DMS153 (cell line): ENCODE measurements at places on chromosomes 2 and 18.

GRCh38 chr2:141063406-141063805 lies 1067.4 kb downstream of the LRP1B start:
- DNase-seq, result no peak

- DNase-seq, result no peak
Measured at GRCh38 chr2:120988700-120989511, 253.2 kb downstream of the GLI2 start.

DNA sequence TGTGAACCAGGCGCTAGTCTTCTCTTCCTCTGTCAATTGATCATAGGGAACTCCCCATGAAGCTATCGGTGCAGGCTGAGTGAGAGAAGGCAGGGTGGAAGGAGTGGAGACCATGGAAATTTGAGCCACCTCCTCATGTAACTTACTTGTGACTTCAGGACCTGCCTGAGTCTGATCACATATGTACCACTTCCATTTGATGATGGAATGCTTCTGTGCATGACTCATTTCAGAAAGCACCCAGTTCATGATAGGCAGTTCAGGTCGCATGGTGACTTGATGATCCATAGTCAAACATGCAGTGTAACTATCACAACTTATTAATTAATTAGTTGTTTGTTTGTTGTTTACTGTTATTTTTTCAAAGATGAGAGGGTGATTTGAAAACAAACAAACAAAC lies 1296.7 kb downstream of the SUCLG1 start:
- DNase-seq, result no peak

GRCh38 chr2:117948615-117949014 lies 65.3 kb downstream of the CCDC93 start:
- no peak for DNase-seq

GRCh38 chr2:83003555-83003954 lies 1455.5 kb downstream of the SUCLG1 start:
- DNase-seq, result no peak
